ENCODE measurements at places on chromosomes 1 and 21.

GRCh38 chr1:27598902-27599528 lies 4.9 kb downstream of the AHDC1 start:
- DNase-seq: no peak

GRCh38 chr1:89735479-89735878 lies 85.4 kb upstream of the LRRC8D start:
- no peak for DNase-seq

GRCh38 chr1:228236744-228237143 lies 28.9 kb downstream of the OBSCN start:
- DNase-seq: no peak

GRCh38 chr1:46134660-46135331 lies 2.4 kb upstream of the PIK3R3 start:
- no peak for DNase-seq

DNA sequence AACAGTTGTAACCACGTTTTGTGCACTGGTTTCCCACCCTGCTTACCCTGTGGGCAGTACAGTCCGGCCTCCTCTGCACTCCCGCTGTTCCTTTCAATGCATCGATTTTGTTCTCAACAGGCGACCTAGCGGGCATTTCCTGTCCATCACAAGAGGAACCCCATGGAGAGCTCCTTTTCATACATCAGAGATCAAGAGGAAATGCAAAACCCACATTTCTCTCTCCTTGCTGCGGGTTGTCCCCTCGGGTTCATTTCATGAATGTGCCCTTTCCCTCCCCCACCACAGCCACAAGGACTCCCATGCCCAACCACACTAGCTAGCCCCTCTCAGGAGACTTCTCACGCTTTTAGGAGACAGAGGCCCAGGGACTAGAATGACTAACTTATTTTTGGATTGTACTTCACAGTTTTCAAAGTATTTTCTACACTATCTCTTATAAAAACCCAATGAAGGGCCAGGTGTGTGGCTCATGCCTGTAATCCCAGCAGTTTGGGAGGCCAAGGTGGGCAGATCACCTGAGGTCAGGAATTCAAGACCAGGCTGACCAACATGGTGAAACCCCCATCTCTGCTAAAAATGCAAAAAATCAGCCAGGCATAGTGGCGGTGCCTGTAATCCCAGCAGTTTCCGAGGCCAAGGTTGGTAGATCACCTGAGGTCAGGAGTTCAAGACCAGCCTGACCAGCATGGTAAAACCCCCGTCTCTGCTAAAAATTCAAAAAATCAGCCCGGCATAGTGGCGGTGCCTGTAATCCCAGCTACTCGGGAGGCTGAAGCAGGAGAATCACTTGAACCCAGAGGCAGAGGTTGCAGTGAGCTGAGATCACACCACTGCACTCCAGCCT lies 18.4 kb downstream of the ATP1A4 start:
- DNase-seq: no peak

DNA sequence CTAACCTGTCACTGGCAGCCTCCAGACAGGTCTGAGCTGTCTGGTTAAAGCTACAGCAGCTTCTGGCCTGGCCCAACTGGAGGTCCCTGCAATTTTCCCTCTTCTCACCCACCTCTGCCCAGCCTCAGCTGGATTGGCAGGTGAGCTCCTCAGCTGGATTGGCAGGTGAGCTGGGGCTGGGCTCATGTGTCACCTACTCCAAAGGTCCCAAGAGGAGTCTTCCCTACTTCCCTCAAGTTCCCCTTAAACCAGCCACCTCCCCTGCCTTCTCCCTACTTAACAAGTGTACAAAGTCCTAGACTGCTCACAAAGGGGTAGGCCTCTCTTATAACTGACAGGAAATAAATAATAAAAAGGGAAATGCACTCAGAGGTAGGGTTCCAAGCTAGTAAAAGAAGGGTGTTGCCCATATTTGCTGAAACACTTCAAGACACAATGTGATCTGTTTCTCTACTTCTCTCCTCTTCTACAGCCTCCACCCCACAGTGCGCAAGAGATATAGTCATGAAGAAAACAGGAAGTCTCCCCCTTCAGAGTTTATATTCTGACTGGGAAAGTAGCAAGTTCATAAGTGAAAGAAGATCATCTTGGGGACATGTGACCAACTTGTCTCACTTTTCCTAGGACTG lies at the start of gene GPA33:
Gene GPA33, minus strand, starts transcription at position 64 of the 629 bp plus-strand sequence. CDS start 90 bp downstream, outside the sequence.
- DNase-seq: no peak

GRCh38 chr1:206004826-206005225 lies 1.6 kb upstream of the RAB7B start:
- DNase-seq: no peak

All from effector CD4-positive, alpha-beta T cell (primary cell).